RKO (cell line): ENCODE measurements at places on chromosomes 5 and 9.

GRCh38 chr5:149712439-149713147, 17.5 kb upstream of the PPARGC1B start:
- no peak for DNase-seq

DNA sequence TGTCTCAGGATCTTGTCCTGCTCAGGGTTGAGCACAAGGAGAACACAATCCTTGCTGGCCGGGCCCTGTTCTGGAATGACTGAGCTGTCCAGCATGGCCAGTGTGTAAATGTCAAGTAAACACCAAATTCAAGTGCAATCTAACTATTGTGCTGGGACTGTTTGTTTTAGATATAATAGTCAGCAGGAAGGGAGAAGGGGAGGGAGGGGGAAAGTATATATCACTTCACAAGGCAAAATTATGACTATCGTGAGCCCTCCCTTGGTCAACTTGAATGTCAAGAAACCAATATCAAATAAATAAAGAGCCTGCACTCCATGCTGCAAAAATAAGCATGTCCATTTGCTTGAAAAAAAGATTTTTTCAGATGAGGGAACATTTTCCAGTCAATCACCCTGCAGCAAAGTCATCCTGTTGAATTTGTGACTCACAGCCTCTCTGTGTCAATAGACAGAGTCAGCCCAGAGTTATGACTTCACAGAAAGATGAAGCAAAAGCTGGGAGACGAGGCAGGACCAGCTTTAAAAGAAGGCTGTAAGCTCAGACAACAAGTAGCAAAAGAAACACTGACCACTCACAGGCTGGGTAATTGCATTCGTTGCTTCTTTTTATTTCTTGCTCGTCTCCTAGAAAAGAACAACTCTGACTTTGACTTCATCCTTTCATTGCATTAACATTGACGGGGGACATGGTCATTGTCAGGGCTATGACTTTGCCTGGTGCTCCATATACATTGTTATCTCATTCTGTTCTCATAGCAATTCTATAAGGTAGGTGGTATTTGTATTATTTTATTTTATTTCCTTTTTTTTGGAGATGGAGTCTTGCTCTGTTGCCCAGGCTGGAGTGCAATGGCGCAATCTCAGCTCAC, 15.3 kb upstream of the KLF4 start:
- peak; percentile 85 for DNase-seq

GRCh38 chr9:105392531-105392930, 55.3 kb upstream of the FSD1L start:
- no peak for DNase-seq

GRCh38 chr9:2126331-2126803, 111.2 kb downstream of the SMARCA2 start:
- DNase-seq, result no peak

GRCh38 chr5:39772307-39772706, 347.5 kb upstream of the DAB2 start:
- DNase-seq, result no peak

DNA sequence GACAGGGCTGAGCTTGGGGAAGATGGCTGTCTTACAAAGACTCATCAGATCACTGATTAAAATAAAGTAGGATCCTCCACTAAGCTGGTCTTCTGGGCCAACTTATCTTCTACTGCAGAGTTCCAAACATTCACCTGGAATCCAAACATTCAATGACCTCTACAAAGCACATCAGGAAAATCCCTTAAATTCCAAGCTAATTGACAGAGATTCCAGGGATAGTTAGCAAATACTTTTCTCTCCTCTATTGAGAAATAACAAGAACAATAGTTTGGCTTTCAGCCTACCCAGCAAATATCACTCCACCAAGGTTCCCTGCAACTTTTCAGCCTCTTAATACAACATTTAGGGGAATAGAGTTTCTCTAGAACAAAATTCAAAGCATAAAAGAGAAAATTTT, 140.6 kb upstream of the LIFR start:
- no peak for DNase-seq

- DNase-seq, result no peak
Observed at GRCh38 chr5:180988016-180988415, 630 bp upstream of the BTNL3 start.

- DNase-seq, result no peak
Observed at GRCh38 chr9:128714586-128715435, 9.1 kb downstream of the ZDHHC12 start.

DNA sequence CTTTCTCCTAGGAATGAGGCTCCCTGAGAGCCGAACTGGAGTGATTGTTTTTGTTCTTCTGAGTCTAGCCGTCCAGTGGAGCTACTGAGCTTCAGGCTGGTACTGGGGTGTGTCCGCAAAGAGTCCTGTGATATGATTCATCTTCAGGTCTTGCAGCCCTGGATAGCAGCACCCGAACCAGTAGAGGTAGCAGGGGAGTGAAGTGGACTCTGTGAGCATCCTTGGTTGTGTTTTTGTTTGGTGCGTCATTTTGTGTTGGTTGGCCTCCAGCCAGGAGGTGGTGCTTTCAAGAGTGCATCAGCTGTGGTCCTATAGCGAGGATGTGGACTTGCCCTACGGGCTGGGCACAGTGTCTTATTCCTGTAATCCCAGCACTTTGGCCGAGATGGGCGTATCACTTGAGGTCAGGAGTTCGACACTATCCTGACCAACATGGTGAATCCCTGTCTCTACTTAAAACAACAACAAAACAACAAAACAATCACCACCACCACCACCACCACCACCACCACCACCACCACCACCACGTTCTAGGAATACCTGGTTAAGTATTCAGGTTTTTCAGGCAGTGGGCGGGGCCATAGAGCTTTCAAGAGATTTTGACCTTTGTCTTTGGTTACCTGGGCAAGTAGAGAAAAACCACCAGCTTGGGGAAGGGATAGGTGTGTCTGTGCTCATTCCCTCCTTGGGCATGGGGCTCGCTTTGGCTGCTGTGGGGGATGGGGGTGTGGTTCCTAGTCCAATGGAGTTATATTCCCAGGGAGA, 154.0 kb downstream of the WDR70 start:
- no peak for DNase-seq

GRCh38 chr5:174323878-174324281, 278.4 kb downstream of the NSG2 start:
- DNase-seq, result peak; percentile 70

- no peak for DNase-seq
Observed at GRCh38 chr9:113990570-113990907, 87.6 kb downstream of the AMBP start.
